ENCODE measurements at places on chromosomes 4 and X.

GRCh38 chr4:3352505-3352904 lies 59.7 kb downstream of the RGS12 start:
- no peak for DNase-seq

- no peak for DNase-seq
These were observed 22.8 kb downstream of the GABRB1 start for GRCh38 chr4:47054130-47054529.

DNA sequence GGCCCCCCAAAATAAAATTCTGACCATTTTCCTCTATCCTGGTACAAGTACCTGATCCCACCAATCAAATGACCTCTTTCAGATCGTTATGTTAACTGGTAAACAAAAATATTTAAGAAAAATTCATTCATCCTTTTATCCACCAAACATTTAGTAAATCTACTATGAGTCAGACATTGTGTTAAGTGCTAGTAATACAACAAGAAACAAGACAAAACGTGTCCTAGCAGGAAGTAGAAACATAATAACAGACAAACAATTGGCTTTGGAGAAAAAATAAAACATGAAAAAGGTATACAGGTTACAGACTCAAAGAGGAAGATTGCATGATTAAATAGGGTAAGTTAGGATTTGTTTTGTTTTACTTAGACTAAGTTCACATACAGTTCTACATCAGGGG lies 43.7 kb downstream of the ANTXR2 start:
- no peak for DNase-seq

GRCh38 chrX:121093011-121093410 lies 45.6 kb downstream of the GLUD2 start:
- no peak for DNase-seq

DNA sequence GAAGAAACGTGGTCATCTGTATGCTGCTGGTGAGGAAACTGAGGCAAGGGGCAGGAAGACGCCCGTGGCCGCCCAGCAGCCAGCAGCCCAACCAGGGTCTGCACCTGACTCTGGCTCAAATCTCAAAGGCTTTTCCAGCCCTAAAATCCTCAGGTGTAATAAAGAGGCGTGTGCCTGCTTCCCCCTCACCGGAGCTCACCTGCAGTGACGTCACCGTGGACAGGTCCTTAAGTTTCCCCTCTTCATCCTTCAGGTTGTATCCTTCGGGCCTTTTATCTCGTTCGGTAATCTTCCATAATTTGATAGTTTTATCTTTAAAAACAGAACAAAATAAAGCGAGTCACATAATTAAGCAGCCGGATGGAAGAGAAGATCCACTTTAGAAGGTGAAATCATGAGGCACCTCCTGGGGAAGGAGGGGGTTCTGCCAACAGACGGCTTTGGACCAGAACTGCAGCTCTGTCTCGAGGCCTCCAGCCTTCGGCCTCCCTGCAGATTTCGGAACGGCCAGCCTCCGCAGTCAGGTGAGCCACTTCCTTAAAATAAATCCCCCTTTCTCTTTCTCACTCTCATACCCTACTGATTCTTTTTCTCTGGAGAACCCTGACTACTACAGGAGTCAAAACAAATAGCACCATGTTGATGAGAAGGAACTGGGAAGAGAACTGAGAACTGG lies 96.7 kb downstream of the PPP2R2C start:
- DNase-seq: no peak

DNA sequence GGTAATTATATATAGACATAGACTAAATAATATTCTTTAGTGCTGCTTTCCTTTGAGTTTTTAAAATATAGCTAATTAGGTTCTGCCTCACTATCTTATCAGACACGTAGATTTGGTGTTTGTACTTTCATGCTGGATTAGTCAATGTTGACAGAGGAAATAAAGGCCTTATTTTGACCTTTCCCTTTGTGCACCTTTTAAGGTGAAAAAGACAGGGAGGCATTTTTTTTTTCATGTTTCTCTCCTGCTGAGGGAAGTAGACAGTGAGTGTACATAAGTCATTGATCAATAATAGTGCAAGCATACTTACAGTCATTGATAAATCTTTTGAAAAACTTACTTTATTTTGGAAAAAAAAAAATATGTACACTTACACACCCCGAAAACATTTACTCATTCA lies 467.8 kb downstream of the GRXCR1 start:
- no peak for DNase-seq

DNA sequence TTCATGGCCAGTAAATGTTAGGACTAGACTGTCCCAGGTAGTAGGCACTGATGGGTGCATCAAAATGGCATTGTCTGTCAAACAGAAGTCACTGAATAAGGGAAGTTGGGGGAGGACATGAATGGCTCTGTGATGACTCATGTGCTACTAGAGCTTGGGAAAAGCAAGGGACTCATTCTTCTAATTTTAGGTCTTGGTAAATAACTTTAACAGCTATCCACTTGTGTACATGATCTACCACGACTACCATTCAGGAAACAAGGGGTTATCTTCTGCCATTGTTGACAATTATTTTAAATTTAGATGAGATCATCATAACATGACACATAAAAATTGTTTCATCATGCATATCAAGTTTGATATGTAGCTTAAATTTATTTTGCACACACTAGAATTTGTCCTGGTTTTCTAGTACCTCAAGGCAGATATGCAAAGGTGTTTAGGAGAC lies 6.3 kb downstream of the AREG start:
- no peak for DNase-seq

GRCh38 chr4:2333916-2334644 lies 72.2 kb upstream of the MXD4 start:
- no peak for DNase-seq

DNA sequence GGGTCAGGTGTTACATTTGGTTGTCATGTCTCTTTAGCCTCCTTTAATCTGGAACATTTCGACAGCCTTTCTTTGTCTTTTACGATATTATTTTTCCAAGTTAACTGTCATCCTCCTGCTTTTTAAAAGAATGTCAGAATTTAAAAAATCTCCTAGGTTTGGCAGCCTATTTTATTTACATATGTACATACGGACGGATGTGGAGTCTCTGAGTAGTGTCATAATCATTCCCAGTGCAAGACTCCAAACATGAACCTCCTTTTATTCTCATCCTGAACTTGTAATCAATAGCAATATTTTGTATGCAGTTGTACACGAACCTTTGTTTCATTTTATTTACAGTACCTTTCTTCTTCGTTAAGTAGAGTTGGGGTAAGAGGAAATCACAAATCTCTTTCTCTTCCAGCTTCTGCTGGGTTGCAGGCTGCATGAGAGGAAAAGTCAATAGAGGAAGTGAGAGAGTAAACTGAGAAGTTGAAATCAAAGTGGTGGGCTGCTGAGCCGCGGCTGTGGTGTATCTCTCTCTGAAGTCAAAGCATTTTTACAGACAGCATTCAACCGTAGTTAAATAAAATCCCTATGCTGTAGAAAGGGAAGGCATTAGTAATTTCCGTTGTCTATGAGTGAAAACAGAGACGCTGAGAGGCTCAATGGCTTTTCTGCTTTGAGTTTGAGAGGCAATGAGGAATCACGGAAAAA lies 53.9 kb upstream of the RPS6KA3 start:
- no peak for DNase-seq

DNA sequence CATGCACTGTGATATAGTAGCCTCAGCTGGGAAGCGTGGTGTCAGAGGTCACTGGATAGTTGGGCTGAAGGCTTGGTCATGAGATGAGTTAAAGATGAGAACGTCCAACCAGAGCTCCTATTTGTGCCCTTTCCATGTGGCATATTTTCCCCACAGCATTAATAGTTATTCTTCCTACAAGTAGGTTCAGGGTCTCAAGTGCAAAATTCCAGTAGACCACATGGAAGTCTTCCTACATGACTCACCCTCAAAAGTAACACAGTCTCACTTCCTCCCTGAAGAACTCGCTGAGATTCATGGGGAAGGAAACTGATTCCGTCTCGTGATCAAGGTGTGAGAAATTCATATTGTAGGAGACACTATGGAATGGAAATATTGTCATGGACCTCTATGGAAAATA lies 1212.5 kb upstream of the PRKX start:
- no peak for DNase-seq
